ENCODE measurements at places on chromosomes 5 and 9. TPM values are rescaled to one million over a fixed set of nuclear protein-coding genes. Genes with fewer than 3 reads are reported as not detected.

DNA sequence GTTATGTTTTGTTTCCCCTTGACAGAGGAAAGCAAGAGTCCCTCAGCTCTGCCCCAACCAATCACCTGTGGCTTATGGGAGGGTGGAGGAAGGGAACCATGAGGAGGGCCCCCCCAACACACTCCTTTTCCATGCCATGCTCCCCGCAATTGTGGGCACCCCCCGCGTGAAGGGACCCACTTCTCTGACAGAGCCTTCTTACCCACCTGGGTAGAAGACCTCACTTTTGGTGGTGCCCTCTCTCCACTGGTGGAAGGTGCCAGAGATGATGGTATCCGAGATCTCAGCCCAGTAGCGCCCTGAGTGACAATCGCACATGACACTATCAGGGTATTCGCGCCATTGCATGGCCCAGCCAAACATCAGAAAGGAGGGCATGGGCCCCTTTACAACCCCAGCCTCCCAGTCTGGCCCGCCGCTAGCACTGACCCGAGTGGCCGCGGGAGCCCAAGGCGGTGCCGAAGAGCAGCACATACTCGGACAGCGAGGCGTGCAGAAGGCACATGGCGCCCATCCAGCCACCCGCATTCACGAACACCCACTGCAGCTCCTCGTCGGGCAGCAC, 714 bp downstream of the SIGMAR1 start:
- no peak for DNase-seq

GRCh38 chr5:178078197-178079010, 34.9 kb upstream of the N4BP3 start:
- no peak for DNase-seq

GRCh38 chr5:109049565-109049964, 301.9 kb downstream of the FER start:
- DNase-seq = no peak

GRCh38 chr5:150523472-150524350, 15.8 kb downstream of the NDST1 start:
- DNase-seq = peak; percentile 28

DNA sequence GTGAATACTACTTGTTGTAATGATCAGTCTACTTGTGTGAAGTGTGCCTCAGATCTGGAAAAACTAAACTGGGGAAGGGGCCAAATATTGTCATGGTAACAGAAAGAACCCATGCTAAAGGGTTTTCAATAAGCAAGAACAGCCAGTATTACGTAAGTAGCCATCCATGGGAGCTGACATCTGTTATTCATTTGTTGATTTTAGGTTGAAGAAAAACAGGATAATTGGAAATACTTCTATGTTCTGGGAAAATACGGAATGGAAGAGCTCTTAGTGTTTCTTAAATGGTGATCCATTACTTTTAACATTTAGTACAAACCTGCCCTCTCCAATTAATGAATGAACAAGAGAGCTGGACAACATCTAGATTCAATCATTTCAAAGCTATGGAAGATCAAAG, 485.8 kb downstream of the NTRK2 start:
- DNase-seq = no peak

CCDC187 gene
- polyA plus RNA-seq = 3.3 TPM

FAM221B gene
- polyA plus RNA-seq = not detected

All from right renal pelvis (tissue), 4 donors.